ENCODE measurements at places on chromosomes 3 and 15. TPM values are rescaled to one million over a fixed set of nuclear protein-coding genes. Genes with fewer than 3 reads are reported as not detected.

ZSCAN29 gene
- 23.9 TPM for total RNA-seq

NR1I2 gene
- not detected for total RNA-seq

DNA sequence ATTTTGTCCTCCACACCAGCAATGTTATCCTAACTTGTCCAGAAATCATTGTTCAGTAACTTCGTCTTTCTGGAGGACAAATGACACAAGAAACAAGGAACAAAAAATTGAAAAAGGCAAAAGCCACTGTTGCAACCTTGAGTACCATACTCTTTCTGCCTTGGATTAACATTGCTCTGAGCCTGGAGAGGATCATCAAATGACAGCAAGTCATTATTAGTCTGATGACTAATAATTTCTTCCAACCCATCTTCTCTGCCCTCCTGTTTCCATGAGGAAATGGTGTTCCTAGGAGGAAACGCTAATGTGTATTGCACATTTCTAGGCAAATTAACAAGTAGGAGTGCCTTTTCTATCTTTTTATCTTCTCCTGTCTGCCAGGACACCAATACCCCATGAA lies 153.9 kb downstream of the PCCB start:
- no peak for DNase-seq

LYZL4 gene
- total RNA-seq: not detected

GRCh38 chr3:33402936-33403335 lies 37.3 kb downstream of the UBP1 start:
- DNase-seq: no peak

DPPA4 gene
- not detected for total RNA-seq

GRCh38 chr3:142468456-142468855 lies 20.6 kb upstream of the XRN1 start:
- DNase-seq: no peak
